ENCODE measurements at places on chromosomes 4 and X.

DNA sequence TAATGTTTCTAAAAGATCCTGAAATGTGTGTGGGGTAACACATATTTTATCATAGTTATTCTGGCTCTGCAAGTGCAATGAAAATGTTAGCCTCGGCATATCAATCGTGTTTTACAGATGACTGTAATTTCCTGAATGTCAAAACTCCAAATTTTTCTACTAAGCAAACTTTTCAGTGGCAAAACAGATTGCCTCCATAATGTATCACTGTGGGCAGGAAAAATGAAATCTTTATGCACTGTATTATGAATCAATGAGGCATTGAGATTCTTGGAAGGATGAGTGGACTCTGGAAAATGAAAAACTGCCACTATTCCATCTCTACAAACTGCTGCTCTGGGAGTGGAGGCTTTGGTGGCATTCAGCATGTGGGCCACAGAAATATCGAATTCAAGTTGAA is 160.1 kb upstream of the MBNL3 start:
- no peak for DNase-seq

DNA sequence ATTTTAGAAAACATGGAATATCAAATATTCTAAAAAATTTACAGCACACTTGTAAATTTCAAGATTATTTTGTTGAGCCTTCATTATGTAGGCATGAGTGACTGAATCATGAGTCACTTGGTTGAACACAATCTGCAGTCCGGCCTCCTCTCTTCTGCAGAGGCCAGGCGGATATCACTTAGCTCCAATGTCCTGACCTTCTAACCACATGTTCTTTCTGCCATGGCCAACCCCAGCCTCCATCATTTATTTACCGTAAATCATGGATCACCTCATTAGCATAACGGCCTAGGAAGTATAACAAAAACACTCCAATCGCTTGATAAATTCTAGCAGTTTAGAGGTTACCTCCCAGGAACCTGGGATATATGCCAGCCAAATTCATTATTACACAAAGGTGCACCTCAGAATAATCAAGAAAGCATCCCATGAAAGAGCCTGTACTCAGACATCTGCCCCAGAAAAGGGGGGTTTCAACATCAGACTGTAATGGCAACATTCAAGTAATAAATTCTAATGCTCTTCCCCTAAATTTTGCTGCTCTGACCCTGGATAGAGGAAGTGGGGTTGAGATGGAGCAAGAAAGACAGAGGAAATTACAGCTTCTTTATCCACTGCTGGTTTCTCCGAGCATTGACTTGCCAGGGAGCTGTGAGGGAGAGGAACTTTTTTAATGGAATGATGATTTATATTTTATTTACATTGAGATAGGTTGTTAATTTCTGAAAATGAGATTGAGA is 2153.6 kb upstream of the AGA start:
- no peak for DNase-seq

DNA sequence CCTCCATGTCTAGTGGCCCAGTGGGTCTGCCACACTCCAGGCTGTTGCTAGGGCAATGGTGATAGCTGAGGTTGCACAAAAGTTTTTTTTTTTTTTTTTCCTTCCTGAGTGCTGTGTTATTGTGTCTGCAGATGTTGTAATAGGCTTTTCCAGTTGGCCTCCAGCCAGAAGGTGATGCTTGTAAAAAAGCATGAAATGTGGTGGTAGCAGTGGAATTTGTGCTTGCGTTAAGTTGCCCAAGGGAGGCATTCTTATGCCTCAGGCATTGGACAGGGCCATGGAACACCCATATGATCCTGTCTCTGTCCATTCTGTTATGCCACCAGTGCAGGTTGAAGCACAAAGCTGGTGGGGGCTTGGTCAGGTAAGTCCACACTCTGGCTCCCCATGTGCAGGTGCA is 660.5 kb upstream of the SPANXN1 start:
- DNase-seq, result no peak

GRCh38 chrX:153539171-153539978 is 21.9 kb downstream of the ATP2B3 start:
- peak; percentile 42 for DNase-seq

DNA sequence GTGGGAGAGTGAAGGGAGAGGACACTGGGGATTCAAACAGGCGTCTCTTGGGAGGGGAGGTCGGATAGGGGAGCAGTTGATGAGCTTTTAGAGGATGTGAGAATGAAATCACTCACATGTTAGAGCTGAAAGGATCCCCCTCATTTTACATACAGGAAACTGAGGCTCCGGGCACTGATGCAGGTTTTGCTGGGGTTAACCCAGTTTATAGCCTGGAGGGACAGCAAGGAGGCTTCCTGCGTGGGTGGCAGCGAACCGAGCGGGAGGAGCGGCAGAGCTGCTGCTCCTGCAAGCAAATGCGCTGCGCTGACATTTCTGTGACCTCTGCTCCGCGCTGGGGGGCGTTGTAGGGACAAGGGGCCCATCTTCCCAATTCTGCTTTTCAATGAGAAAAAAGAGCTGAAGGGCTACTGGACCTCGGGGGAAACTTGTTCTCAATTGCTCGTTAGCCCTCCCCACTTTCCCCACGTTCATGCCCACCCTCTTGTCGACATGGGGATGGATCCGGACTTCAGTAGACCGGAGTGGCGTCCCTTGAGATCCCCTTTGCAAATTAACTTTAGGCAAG is 1.2 kb upstream of the NEUROG2 start:
- DNase-seq, result no peak

GRCh38 chrX:45771114-45771513 is 570.4 kb upstream of the DIPK2B start:
- DNase-seq, result no peak

DNA sequence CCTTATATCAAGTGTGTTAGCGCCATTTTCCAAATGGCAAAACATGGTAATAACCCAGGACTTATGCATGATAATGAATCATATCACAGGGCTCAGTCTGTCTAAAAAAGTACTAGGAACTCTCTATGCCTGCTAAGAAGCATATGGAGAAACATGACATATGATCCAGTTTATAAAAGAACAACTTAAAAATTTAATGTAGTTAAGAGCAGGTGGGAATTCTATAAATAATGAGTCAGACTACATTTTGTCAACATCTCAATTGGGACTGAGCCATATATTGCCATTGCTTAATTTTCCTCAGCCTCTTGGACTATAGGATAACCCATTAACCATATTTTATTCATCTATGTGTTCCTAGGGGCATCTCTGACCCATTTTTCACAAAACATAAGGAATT is 360.4 kb upstream of the AGA start:
- no peak for DNase-seq

DNA sequence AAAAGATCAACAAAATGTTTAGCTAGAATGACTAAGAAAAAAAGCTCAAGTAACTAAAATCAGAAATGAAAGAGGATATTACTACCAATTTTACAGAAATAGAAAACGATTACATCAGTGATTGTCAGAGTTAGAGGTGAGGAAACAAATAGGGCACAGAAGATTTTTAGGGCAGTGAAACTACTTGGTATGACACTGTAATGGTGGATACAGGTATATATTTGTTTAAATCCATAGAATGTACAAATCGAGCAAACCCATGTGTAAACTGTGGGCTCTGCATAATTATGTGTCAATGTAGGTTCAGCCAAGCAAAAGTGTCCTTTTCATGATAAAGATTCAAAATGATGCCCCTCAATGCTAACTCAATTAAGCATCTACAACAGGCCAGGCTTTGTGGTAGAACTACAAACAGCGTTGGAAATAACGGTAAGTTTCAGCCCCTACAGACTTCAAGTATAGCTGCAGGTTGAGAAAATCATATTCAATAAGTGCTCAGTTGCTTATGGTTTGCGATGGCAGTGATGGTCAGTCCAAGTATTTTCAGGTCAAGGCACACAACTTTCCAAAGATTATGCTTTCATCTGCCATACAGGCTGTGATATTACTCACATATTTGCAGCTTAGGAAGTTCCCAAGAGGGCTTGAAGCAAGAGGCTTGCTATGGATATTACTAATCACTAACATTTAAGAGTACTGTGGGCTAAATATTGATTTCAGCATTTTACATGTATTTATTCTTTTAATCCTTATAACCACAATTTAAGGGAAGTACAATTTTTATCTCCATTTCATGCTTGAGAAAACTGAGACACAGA is 158.6 kb downstream of the TET2 start:
- DNase-seq, result no peak

DNA sequence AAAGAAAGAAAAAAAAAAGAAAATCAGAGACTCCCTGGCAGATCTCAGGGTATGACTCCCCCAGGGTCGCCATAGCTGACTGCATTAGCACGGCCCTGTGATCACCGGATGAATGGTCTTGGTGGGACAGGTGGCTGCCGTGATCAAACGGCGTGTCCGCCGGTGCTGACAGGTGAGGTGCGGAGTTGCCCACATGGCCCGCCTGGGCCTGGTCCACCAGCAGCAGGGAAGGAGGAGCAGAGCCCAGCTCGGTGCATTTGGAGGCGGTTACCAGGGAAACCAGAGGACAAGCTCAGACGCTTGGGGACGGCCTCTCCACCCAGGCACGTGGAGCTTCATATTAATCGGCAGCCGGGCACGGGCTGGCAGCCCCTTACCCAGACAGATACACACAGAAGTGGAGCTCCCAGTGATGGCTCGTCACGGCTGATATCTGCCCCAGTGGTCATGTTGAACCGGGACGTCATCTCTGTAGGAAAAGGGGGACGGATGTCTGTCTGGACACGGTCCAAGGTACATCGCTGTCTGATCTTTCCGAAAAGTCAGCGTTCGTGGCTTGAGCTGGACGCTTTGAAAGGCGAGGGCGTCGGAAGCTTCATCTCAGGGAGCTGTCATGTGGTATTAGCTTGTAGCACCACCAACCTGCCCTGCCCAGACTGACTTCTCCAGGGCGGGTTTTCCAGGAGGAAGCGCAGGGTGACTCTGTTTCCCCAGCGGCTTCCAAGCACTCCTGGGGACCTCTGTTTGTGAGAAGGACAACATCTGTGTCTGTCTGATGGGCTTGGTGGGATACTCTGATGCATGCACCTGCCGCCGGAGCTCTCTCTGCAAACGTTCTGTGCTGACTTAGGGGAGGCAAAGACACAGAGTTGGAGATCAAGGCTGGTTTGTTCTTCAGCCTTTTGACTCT is 180.7 kb downstream of the CRLF2 start:
- DNase-seq, result no peak

DNA sequence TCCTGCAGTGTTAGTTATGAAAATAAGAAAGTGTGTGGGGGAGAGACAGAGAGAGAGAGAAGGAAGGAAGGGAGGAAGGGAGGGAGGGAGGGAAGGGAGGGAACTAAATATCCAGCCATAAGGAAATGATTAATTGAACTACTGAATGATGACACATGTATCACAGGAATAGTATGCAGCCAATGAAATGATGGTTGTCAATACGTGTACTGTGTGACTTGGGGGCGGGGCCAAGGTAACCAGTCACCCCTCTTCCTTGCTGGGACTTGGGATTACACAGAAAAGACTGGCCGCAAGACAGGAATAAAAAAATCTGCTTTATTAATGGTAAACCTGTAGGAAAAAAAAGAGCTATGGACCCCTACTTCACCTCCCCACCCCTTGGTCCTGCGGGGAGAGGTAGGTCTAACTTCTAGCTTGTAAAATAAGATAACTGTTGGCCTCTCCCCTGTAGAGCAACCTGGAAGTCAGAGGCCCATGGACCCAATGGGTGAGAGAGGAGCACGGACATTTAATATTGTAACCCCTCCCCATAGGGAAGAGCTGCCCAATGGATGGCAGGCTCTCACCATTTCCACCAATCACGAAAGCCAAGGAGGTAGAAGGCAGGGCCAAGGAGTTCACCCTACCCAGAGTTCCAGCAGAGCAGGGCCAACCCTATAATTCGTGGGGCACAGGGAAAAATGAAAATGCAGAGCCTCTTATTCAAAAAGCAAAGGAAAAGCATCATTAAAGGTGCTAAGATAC is 7.4 kb downstream of the PPP2R2C start:
- DNase-seq, result no peak

- no peak for DNase-seq
These were observed 80.4 kb downstream of the EGF start for GRCh38 chr4:109993116-109993515.

GRCh38 chrX:85203461-85203970 is 40.1 kb downstream of the SATL1 start:
- no peak for DNase-seq

GRCh38 chrX:120450163-120450562 is 18.9 kb downstream of the LAMP2 start:
- DNase-seq, result no peak

- no peak for DNase-seq
These were observed 9.7 kb upstream of the TMEM165 start for GRCh38 chr4:55386073-55386472.

GRCh38 chr4:88616275-88617150 is 24.2 kb downstream of the HERC3 start:
- no peak for DNase-seq

DNA sequence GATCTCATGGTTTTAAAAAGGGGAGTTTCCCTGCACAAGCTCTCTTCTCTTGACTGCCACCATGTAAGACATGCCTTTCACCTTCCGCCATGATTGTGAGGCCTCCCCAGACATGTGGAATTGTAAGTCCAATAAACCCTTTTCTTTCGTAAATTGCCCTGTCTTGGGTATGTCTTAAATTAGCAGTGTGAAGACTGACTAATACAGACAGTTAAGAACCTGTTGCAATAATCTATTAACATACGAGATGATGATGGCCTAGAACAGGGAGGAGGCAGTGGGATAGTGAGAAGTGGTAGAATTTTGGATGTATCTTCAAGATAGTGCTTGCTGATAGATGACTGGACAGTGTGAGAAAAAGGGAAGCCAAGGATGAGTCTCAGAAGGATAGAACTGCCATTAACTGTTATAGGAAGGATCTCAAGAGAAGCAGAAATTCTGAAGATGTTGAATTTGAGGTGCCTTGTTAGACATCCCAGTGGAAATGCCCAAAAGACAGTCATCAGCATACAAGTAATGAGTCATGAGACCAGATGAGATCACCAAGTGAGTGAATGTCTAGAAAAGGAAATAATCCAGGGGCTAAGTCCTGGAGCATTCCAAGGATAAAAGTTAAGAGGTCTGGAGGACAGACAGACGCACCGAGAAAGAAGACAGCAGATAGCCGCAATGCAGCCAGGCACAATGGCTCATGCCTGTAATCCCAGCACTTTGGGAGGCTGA is 38.8 kb upstream of the UGDH start:
- no peak for DNase-seq

DNA sequence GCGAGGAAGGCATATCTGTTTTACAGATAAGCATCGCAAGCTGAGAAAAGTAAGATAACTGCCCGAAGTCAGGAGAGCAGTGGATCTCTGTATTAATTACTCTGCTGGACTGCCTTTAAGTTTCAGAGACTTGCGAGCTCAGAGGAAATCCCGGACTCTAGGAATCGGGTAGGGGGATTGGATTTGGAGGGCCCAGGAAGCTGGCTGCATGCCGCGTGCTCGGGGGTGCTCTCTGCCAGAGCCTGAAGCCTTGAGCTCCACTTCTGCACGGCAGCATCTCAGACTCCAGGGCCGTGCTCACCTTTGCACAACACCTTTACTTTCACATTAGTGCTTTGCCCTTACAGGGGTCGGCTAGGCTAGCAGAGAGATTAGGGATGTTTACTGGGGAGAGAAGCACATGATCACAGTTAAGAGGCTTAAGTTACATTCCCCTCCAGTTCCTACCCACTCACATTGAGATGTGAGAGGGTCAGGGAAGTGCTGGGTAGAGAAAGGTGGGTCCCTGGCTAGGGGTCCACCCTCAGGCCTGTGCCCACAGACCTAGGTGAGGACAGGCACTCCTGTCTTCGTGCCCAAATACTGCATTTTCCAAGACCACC is 57.0 kb downstream of the TRIML1 start:
- no peak for DNase-seq

All from activated T-helper 9 cell treated with anti-CD3 and anti-CD28 coated beads, Interleukin-2, amount 50 U/mL, for 16 hours (primary cell).